ENCODE measurements at places on chromosomes 3 and 15.

GRCh38 chr3:100419406-100419805 is 18.1 kb downstream of the LNP1 start:
- no peak for DNase-seq

DNA sequence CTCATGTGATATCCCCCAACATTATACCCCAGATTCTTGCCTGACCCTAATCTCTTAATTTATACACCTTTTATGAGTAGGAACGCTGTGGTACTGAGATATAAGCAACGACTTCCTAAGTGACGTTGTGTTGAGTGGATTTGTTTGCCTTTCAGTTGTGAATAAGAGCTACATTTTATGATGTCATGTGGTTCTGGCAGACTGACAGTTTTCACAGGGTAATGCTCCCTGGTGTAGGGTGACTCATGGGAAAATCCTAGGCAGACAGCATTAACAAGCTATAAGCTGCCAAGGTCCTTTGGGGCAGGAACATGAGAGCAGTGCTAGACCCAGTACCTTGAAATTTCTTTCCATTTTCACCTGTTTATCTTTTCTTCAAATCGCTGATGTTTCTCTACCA is 11.2 kb downstream of the C3orf52 start:
- DNase-seq, result peak; percentile 99

GRCh38 chr3:101807888-101808287 is 28.9 kb downstream of the NXPE3 start:
- DNase-seq, result no peak

DNA sequence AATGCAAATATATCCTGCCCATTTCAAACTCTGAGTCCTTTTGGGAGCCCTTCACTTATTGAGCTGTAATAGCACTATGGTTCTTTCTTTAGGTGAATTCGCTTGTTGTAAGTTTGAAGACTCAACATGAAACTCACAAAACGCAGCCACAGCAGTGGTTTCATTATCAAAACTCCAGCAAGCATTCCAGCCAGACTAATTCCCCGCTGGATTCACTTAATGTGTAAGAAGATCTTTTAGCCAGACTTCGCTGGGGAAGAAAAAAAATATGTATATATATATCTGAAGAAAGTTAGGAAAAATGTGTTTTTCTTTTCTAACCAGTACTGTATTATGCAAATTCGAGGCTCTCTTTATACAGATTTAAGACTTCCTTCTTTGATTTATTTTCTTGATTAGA is 241.1 kb downstream of the WNT5A start:
- DNase-seq, result peak; percentile 36

DNA sequence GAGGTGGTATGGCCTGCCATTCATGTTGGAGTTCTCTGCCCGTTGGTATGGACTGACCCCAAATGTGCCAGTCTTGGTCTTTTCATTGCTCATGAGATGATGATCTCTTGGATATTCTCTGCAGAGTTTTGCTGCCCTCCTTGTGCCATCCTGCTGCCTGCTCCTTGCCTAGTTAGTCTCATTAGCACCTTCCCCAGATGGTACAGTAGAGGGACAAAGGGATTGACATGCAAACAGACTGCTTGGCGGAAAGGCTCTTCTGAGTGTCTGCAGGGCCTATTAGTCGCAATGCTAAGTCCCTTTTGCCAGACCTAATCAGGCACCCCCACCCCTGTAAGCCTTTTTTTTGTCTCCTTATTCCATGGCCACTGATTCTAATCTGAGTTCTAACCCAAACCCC is 90.6 kb downstream of the ARNT2 start:
- DNase-seq, result no peak

- DNase-seq, result no peak
Measured at GRCh38 chr3:181464033-181464694, 247.6 kb upstream of the SOX2 start.
